Activated CD4-positive, alpha-beta T cell treated with anti-CD3 and anti-CD28 coated beads for 1 hour (primary cell): ENCODE measurements at places on chromosomes 5 and 9.

GRCh38 chr9:119177196-119177595, 192.0 kb downstream of the BRINP1 start:
- no peak for DNase-seq

DNA sequence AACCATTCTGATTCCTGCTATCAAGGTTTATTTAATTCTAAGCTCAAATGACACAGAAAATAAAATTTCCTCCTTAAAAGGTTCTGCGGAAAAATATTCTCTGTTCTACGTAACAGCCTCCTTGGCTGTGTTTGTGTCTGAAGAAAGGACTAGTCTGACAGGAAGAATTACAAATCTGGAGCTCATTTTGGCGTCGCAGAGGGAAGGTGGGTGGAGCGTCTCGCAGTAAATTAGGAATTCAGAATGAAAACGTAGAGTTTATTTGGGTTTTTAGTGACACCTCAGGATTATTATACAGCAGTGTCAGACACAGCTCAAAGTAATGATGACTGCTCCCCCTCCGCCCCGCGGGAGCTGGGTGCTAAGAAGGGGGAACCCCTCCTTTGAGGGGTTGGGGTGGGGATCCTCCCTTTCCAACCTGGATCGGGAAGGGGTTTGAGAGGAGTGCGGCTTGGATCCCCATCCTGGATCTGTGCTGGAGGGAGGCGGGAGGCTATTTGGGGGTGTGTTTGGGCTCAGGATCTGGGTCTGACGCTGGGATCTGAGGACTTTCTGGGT, 933 bp upstream of the TGFBR1 start:
- DNase-seq, result no peak

- no peak for DNase-seq
Observed at GRCh38 chr5:65766175-65766574, 44.2 kb downstream of the NLN start.

GRCh38 chr5:95426227-95426626, 35.1 kb downstream of the FAM81B start:
- no peak for DNase-seq

DNA sequence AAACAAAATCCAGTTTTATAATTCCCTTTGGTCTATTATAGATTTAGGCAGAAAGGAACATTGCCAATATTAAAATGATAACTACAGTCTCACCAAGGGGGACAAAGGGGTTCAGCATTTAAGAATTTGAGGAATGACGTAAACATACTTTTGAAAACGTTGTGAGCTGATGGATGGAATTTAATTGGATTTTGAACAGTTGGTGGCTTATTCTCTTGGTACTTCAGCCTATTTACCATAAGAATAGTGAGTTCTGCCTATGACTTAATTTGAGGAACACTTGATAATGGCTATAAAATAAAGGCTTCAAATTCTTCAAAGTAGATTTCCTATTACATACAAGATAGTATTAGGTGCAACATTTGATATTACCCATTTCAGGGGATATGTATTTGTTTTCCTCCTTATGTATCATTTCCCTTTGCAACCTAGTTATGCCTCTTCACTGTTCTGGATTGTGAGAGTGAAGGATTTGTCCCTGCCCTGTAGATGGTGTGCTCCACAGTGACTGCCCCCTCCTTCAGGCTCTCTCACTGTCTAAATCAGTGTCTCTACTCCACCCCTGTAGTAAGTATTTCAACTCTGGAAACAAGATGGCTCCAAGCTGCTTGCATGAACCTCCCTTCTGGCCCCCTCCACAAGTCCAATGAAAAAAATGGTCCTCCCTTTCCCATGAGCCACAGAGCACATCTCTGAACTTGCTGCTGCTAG, 225.6 kb downstream of the ARHGEF28 start:
- no peak for DNase-seq
